ENCODE measurements at places on chromosomes 7 and 10.

- DNase-seq = peak; percentile 3
These were observed 302.5 kb upstream of the GALNT17 start for GRCh38 chr7:70829221-70830059.

DNA sequence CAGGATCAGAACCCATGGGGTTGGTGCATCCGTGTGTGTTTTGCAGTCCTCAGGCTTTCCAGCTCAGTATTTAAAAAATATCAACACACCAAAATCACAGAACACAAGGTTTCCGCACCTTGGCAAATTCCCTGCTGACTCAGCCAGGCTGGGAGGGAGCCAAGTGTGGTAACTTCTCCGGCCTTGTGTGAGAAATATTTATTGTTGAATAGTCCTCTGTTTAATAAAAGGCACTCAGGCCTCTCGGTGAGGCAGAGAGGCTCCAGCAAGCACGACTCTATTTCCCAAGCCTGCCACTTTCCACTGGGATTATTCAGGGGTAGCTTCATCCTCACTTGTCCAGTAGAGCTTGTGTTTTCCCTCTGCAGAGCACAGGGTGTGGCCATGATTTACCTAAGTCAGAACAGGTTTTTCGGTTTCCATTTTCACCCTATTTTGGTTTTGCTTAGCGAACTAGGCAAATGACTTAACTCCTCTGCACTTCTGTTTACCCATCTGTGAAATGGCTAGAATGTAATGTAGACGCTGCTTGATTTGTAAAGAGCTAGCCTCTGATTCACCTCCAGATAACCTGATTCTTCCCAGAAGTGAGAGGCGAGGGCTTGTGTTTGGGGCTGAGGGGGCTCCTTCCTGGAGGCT is 13.0 kb upstream of the CHST15 start:
- no peak for DNase-seq

- no peak for DNase-seq
These were observed 81.9 kb downstream of the CREM start for GRCh38 chr10:35208536-35208935.

- DNase-seq = no peak
These were observed 62.4 kb upstream of the ANTXRL start for GRCh38 chr10:46224414-46224682.

- no peak for DNase-seq
These were observed 2.8 kb downstream of the EFCAB10 start for GRCh38 chr7:105578496-105578895.

DNA sequence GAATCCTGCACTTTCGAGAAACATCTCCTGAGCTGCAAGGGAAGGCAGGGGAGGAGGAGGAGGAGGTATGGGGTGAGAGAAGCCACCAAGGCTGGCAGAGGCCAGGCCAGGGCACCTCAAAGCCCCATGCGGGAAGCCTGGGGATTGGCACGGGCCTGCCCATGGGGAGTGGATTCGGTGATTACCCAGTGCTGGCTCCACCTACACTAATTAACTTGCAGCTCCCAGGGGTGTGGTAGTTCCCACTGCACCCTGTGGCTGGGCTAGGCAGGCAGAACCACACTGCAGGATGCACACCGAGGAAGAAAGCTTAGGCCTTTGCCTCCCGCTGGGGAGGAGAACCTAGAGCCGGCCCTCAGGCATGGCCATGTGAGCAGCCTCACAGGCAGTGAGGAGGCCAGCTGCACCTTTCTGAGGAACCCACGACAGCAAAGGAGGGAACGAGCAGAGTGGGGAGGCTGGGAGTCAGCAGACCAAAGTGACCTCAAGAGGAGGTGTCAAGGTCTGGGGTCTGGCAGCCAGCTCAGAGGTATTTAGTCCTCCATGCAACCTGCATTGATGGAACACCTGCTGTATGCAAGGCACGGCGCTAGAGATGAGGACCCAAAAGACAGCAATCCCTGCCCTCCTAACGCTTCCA is 27.2 kb downstream of the GRID1 start:
- no peak for DNase-seq

- DNase-seq = no peak
These were observed 73.5 kb downstream of the DNAJB9 start for GRCh38 chr7:108643136-108643535.

- DNase-seq = no peak
These were observed 346.9 kb downstream of the TYW1 start for GRCh38 chr7:67343572-67343971.

DNA sequence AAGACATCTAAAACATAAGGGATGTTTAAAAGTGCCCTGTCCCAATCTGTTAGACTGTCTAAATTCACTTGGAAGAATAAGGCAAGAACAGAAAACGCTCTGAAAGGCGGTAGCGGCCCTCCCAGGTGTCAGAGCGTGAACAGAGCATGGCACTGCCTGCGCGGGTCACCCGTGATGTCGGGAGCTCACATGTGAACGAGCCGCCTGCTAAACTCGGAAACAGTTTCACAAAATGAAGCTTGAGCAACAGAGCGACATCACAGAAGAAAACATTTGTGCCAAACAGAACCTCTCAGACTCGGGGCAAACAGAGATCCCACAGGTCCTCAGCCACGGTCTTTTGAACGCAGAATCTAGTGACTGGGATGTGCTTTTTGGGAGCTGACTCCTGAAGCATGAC is 12.8 kb downstream of the BRI3 start:
- DNase-seq = no peak

GRCh38 chr7:50101873-50102272 is 8.8 kb upstream of the ZPBP start:
- no peak for DNase-seq

Data from stimulated activated CD8-positive, alpha-beta memory T cell treated with anti-CD3 and anti-CD28 coated beads, Interleukin-15, amount 100 ng/mL, for 4 hours (primary cell).